ENCODE measurements at places on chromosomes 3 and 15. TPM values are rescaled to one million over a fixed set of nuclear protein-coding genes. Genes with fewer than 3 reads are reported as not detected.

DNA sequence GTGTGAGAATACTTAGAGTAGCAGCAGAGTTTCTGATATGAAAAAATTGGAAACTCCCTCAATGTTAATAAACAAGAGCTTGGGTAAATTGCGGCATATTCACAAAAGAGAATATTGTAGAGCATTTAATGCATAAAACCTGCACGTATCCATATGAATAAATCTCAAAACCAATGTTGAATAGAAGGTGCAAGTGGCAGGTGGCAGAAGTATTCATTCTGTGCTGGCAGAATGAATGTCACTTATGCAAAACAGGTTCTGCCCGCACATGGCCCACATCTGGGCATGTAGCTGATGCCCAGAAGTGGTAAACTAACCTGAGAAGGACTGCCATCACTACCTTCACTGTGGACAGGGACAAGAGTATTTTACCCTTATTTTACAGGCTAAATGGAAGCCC is 14.1 kb upstream of the PRSS50 start:
- no peak for DNase-seq

DNA sequence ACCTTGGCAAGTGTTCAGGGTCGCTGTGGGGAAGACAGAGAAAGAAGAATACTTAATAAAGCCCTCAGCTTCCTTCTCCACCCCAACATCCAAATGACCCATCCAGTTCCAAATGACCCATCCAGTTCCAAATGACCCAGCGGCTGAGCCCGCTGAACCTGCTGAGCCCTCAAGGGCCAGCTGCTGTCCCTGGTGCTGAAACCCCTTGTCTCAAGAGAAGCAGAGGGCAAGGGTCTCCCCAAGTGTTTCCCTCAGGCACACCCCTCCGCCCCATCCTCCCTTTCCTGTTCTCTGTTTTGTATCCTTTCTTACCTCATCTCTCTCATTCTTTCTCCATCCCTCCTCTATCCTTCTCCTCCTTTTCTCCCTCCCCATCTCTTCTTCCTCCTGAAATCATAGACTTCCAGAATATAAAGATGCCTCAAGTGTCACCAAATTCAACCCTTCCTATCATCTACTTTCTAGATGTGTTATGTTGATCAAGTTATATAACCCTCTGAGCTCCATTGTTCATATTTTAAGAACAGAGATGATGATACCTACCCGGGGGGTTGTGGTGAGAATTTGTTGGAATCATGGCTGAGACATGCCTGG is 29.0 kb downstream of the CCDC33 start:
- no peak for DNase-seq

DNA sequence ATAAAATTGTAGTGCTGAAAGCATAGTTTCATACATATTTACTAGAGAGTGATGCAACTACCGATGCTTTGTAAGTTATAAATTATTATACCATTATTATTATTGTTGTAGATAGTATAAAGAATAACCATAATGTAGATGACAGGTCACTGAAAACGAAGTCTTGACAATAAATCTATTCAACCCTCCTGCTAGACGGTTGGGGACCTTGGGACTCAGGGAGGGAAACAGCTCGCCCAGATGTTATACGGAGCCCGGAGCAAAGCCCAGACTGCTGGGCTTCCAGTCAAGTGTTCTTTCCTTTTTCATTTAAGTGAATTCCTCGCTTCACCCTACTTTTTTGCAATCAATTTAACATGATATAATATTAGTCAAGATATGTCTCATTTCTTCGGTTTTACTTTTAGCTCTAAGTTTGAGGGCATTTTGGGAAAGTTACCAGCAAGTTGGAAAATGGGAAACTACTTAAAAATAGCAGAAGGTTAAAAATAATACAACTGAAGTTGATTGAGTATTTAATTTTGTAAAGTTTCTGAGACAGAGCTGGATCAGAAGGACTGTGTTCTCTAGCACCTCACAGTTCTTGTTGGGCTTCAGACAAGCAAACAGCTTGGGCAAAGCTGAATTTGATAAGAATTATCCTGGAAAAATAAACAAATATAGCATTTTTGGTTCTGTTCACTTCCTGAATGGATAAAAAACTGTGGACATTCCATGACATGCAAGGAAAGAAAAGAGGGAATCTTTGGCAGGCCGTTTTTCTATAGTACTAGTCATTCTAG is 173.4 kb upstream of the TP63 start:
- no peak for DNase-seq

GRCh38 chr3:192795021-192795420 is 67.7 kb upstream of the FGF12 start:
- no peak for DNase-seq

DNA sequence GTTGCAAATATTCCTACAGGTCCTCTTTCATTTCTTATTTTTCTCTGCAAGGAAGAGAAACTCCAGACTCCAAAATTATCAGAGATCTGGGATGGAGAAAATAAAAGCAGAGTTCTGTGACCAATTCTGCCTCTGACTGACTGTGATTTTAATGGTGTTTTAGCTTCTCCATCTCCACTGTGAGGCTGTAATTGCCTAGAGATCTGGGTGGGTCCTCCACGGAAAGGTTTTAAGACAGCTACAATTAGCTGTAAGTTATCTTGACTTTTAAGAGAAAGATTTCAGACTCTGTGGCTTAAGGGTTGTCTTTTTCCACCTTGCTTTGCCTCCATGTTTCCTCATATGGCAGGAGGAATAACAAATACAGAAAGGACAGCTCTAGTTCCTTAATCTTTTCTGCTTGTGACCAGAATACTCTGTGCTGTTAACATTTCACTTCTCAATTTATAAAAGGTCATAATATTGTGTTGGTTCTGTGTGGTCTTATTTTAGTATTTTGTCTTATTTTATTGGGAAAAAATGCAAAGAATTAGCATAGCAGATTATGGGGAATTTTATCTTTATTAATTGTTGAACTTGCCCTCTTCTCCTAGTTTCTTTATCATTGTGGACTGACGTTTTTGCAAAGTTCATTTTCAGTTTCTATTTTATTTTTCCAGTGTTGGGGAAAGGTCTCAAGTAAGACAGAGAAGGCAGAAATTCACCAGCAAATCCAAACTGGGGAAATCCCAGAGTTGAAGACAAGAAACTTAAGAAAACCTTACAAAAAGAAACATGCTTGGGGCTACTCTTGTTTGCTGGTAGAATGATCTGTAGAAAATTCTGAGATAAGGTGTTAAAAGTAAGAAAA is 157.9 kb downstream of the RAP2B start:
- DNase-seq: no peak

DNA sequence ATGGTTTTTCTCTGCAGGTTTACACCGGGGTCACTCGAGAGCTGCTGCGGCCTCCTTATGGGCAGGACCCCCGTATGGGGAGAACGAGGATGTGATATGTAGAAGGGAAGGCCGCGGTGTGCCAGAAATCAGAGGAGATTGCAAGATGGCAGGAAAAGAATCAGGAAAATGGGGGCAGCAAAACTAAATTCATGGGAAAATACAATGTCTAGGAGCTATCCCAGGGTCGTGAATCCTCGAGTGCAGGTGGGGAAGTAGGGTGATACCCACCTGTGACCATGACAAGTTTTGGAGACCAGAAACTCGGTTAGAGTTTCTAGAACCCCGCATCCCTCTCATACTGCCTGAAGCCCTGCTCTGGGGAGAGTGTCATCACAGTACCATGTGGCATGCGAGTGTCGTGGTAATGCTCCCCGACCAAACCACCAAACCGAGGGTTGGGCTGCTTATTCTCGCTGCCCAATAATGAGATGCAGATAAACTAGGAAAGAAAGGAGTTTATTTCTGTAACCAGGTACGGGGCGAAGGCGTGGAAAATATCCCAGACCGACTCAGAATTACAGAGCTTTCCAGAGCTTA is 781 bp downstream of the TRNT1 start:
- no peak for DNase-seq

- no peak for DNase-seq
Measured at GRCh38 chr3:52468336-52468735, 12.9 kb downstream of the NISCH start.

DNA sequence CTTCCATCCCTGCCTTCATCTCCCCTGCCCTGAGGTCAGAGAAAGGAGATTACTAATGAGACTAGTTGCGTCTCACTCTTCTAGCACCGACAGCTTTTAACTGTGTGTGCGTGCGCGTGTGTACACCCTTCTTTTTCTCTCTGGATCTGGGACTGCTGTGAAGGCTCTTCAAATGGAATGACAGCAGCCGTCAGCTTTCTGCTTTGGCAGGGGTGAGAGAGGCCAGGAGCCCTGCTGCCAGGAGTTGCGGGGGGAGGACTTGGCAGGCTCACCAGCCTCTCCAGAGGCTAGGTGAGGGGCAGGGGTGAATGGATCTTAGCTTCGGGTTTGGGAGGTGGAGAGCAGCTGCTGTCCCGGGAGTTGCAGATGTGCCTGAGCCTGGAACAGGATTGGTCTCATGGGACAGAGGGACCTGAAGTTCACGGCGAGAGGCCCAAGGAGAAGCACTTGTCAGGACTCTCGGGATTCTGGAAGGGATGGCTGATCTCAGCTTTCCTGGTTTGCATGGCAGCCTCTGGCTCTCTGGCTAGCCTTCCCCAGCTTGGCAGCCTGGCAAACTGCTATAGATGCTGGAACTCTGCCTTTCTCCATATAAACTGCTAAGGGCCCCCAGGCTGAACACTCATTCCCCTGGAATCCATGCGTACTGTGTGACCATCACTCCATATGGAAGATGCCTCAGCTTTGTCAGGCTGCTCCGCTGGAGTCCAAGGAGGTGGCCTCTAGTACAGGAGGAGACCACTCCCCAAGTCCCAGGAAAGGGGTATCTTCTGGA is 16.6 kb downstream of the TEX264 start:
- DNase-seq: no peak

- peak; percentile 72 for DNase-seq
Measured at GRCh38 chr3:66276705-66277274, 56.0 kb downstream of the SLC25A26 start.

DNA sequence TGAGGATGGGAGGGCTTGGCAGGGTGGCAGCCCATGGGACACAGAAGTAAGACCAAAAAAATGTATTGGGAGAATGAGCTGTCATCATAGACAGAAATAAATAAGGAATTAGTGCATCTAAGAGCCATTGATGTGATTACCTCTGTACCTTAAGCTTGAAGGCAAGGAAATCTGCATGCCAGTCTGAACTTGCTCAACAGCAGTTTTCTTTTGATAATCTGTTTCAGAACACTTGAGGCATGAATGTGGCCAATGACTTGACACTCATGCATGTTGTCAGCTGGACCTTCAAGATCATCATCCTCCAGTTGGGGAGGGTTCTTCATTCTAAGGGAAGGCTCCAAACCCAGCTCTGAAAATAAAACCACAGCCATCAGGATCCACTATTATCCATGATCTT is 148.5 kb downstream of the DCLK3 start:
- DNase-seq: no peak

- no peak for DNase-seq
Measured at GRCh38 chr15:86336051-86336788, 256.5 kb downstream of the AGBL1 start.

DNA sequence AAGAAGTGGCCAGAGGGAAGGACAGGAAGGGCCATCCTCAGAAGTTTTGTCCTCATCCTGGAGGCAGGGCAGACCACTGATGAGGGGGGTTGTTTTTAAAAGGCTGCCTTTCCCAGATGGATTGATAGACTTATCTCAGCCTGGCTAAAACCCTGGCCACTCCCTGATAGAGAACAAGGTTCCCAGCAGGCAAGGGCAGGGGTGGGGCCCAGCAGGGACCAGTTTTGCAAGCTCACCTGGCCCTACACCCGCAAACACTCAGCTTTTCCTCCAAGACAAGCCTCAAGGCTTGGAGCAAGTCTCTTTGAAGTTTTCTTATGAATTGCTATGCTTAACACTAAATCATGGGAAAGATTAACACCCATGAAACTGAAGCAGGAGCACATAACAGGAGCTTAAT is 9.1 kb downstream of the LIPC start:
- no peak for DNase-seq

GRCh38 chr3:60542995-60543394 is 708.3 kb downstream of the FHIT start:
- DNase-seq: no peak

DNA sequence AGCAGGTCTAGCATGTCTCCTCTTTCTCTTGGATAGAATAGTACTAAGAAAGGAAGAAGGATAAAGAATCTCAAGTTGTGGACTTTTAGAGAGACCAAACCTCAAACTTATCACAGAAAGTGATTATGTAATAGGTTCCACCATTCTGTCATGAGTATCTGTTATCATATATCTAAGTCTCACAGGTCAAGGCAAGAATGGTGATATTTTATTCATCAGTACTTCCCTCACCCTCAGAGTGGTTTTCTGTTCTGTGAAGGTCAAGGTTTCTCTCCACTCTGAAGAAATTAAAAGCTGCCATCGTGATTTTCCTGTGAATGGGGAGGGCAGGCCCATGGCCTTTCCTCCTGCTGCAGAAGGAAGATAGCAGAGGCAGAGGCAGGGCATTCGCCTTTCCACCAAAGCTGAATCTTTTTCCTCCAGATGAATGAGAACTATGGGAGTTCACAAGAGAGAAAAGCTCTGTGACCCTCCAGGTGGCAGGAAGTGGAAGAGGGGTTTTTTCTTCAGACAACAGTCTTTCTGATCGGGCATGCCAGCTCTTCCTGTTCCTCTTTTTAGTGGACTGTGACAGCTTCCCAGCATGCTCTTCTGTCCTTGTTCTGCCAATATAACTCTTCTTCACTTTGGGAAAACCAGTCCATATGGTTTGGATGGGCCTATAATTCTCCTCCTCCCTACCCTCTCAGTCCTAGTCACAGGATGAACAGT is 37.1 kb upstream of the CCK start:
- DNase-seq: no peak

DNA sequence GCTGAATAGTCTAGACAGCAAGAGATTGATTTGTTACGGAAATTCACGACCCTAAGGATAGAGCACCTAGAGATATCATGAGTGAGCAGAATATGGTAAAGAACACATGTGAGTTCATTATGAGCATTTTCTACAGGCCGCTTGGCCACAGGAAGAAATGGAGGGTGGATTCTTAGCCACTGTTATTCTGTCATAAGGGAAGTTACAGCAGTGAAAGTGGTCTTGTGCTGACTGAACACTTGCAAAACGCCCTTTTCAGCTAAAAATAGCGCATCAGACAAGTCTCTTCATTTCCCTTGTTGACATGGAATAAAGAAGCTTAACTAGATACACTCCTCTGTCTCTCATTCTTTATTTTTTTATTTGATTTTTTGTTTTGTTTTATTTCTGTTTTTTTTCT is 19.8 kb downstream of the DGKG start:
- no peak for DNase-seq

DNA sequence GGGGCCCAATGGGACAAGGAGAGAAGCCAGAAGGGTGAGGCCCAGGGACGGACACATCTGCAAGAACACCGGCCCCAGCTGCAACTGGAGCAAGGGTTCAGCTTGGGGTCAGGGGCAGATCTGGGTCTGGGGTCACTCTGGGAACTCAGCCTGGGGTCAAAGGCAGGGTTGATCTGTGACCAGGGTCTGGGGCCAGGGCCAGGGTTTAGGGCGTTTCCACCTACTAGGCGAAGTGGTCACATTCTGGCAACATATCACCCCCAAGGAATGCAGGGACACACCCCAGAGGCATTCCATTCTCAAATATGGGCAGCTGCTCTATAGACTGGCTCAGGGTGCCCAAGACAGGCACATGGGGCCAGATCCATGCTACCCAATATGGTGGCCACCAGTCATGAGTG is 9.0 kb downstream of the UROC1 start:
- DNase-seq: no peak

Gene OCA2
- 0.55 TPM for total RNA-seq

Gene SLC28A1
- not detected for total RNA-seq

Gene MINAR1
- total RNA-seq: 2.9 TPM

Gene ASB14
- total RNA-seq: 0.28 TPM

Gene SOX2
- total RNA-seq: not detected

Gene SLCO2A1
- total RNA-seq: 3.0 TPM
